ENCODE measurements at places on chromosomes 11 and 22.

- no peak for DNase-seq
These were observed 7.1 kb upstream of the MUC15 start for GRCh38 chr11:26578998-26579661.

DNA sequence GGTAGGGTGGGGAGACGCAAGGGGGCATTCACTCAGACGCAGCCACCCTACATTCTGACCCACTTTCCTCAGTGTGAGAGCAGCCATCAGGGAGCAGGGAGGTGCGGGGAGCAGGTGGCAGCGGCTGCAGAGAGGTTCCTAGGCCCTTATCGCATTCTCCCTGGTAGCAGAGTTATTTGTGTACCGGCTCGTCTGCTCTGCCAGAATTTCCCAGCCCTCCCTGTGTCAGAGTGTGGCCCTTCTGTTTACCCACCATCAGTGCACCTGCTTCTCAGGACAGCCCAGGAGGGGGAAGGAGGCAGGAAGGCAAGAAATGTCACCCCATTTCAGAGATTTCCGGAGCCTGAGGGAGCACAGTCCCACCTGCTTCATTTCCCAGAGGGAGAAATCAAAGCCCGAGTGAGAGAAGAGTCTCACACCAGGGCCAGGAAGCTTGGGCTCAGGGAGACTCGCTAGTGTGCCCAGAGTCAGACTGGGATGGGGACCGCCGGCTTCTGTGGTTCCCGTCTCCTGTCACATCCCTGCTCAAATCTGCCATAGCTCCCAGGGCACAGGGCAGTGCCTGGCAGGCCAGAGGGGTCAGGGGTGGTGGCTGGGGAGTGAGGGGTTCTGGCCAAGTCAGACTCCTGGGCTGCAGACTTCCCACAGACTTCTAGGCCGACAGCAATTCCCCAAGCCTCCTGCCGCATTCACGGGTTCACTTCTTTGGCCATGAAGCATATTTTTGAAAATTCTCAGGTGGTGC lies 49.7 kb downstream of the ARRB1 start:
- DNase-seq = no peak

DNA sequence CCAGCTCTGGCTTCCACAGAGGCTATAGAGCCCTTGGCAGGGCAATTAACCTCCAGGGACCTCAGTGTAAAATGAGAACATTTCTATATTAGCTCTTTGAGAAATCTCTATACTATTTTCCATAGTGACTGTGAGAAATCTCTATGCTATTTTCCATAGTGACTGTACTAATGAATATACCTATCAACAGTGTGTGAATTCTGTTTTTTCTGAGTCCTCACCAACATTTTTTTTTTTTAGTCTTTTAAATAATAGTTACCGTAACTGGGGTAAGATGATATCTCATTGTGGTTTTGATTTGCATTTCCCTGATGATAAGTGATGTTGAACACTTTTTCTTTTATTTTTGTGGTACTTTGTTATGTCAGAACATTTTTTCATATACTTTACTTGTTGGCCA lies 7.0 kb upstream of the MTNR1B start:
- no peak for DNase-seq

DNA sequence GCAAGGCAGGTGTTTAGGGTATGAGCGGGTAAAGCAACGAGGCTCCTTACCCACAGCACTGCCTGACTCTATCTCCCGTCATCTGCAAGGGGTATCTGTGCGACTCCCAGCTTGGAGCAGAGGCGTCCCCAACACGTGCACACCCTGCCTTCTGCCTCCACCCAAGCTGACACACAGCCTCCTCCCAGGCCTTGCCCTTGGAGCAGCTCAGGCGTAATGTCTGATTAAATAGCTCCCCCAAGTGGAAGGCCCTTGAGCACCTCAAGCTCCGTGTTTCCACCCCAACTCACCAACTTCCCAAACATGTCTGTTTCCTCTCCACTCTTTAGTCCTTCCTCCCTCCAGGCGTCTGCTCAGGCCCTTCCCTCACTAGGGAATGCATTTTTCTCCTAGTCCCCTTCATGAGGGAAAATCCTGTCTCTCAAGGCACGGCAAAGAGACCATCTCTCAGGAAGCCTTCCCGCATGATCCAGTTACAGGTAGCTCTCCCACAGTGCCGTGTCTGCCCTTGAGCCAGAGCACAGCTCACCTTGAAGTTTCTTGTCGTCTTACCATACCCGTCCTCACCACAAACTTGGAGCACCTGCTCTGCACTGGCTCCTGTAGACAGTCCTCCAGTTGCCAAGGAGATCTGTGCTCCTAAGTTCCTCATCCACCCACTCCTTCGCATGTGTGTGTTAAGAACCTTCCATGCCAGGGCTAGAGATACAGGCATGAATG lies 15.8 kb downstream of the CYB5R2 start:
- no peak for DNase-seq

DNA sequence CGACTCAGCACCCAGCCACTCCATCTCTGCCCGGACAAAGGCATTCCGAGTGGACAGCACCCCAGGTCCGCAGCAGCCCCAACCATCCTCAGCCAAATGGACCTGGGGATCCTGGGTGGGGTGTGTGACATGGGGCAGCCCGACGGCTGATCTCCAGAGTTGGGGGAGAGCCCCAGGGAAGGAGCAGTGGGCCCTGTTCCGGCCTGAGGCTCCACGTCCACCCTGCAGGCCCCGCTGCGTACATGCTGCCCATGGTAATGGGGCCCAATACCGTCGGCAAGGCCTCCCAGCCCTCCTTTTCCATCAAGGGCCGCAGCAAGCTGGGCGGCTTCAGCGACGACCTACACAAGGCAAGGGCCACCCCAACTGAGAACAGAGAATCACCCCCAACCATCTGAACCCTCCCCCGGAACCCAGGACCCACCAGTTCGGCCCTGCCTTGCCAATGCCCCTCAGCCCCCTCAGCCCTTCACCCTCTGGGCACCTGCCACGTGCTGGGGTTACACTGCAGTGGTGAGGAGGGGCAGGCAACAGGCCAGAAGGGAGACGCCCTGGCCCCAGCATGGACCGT lies 5.4 kb downstream of the SCGB1C1 start:
- DNase-seq = no peak

DNA sequence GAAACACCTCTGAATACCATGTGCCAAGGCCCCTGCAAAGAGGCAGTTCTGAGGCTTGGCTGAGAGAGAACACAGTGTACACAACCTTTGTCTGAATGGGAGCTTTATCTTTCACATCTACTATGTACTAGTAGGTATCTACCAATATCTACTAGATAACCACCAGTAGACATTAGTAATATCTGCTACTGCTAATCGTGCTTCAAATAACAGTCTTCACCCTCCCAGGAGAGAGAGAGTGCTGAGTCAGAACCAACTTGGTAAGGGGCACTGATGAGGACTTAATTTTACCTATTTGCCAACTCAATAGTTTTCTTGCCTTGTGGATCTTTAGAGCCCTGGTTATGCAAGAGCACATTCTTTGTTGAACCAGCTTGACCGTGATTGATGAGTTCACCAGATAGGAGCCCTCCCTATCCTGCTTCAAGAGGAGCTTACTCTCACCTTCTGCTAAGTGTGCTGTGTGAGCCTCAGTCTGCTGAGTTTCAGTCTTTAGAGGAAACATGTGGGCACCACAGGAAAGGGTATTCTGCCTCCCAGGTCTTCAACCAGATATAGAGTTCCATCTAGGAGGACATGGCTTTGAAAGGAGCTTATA lies 967.5 kb downstream of the NTM start:
- no peak for DNase-seq

DNA sequence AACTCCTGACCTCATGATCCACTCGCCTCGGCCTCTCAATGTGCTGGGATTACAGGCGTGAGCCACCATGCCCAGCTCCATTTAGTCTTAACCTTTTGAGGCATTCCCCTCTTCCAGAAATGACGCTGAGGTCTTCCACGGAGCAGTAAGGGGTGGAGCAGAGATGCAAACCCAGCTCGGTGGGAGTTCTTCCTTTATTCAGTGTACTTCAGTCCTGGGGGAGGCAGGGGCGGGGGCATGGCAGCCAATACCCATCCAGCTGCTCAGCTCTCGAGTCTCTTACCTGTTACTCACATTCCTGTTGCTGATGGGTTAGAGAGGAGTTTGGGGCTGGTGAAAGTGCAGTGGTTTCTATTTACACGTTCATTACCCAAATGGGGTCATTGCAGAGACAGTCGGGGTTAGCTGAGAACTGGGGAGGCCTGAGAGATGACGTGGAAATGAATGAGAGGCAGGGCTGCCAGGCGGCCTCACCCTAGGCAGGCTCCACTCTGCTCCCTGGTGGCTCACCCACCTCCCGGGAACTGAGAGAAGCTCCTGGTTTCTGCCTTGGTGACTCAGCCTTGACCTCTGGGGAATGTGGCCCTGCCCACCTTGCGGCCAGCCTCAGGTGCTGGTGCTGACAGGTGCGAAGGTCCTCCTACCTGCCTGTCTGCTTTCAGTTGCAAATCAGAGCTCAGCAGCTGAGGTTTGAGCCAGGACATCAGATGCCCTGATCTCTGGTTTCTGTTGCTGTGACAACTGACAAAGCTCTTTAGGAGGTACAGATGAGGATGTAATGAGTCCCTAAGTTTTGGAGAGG lies 13.4 kb upstream of the ST14 start:
- no peak for DNase-seq

DNA sequence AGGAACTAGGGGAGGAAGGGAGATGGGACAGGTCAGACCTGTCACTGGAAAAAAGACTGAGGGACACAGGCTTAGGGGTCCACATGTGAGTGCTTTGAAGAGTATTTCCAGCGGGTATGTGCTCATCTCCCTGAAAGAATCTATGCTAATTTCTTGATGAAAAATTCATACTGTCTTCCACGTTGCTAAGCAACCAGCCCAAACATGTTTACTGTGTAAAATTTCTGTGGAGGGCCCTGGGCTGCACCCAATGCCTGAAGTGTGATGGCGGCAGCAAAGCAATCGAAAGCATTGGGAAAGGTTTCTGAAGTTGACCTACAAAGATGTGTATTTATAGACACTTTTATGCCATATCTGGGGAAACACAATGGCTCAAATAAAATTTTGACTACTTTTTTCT lies 7.4 kb downstream of the SYT13 start:
- DNase-seq = no peak

GRCh38 chr11:132718711-132719671 lies 813.3 kb downstream of the OPCML start:
- peak; percentile 6 for DNase-seq

GRCh38 chr11:124569697-124570096 lies at the start of gene OR8A1:
Gene OR8A1 (plus strand): TSS chr11:124569997. CDS start chr11:124570120, 123 bp downstream.
- no peak for DNase-seq

DNA sequence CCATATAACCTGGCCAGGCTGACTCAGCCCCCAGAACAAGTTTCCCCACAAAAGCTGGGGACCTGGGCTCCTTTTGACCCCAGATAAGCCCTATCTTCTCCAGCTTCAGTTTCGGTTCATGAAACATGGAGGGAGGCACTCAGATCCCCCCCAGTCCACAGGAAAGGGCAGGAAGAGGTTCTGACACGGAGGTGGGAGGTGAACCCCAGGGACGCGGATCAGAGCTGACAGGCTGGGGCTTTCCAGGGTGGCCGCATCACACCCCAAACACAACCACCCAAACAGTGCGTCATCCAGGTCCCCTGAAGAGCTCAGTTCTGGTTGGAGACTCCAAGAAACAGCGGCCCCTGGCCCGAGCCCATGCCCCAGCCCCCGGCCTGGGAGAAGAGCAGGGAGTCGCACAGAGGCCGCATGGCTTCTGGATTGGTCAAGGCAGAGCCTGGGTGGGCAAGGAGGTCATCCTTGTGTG lies 44.3 kb upstream of the A4GALT start:
- no peak for DNase-seq

DNA sequence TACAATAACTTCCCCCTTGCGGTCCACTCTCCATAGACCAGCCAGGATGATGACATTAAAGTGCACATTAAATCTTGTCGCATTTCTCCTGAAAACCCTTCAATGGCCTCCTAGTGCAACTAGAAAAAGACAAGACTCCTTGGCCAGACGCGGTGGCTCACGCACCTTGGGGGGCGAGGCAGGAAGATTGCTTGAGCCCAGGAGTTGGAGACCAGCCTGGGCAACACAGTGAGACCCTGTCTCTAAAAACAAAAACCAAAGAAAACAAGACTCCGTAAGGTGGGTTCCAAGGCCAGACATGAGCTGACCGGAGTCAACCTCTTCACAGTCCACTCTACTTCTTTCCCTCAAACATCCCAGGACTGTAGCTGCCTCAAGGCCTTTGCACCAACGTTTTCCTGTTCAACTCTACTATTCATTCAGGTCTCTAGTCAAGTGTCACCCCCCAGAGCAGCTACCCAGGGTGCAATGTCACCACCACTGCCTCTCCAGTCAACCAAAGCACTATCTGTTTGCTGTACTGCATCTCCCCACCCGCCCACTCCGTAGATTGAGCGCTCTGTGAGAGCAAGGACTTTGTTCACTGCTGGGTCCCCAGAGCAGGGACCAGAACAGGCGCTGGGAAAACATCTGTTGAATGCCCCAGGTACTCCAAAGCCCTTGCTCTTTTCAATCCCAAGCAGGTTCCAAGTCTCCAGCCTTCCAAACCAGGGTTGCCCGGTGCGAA lies 739 bp downstream of the ZMAT5 start:
- DNase-seq = no peak

DNA sequence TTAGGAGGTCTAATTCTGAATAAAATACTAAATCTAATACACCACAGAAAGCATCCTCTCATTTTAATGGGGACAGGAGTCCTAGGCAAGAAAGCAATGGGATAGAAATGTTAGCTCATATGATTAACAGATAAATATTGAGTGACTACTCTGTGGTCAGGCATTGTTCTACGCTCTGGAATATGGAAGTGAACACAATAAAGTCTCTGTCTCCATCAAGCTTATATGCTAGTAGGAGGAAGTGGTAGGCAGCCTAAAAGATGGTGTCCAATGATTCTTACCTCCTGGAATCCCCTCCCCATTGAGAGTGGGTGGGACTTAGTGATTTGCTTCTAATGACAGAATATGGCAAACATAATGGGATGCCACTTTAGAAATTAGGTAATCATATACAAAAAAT lies 160.3 kb upstream of the PDGFD start:
- DNase-seq = no peak

- DNase-seq = no peak
These were observed 90.9 kb downstream of the MICAL2 start for GRCh38 chr11:12200991-12201985.

- DNase-seq = no peak
These were observed 4.9 kb downstream of the RGL4 start for GRCh38 chr22:23695571-23696325.

DNA sequence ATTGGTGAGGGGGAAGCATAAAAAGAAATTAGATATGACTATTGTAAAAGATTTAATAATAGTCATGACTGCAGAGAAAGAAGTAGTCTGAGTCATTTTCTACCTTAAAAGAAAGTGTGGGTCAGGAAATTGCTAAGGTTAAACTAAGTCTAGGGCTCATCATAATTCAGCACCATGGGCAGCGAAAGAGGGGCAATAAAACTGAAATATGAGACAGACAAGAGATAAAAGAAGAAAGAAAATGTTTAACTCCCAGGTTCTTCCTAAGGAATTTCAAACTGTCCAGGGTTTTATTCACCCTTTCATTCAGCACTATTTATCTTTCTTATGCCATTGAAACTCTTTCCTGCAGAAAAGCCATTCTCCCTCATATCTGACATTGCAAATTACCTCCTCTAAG lies 114.4 kb upstream of the API5 start:
- DNase-seq = no peak

DNA sequence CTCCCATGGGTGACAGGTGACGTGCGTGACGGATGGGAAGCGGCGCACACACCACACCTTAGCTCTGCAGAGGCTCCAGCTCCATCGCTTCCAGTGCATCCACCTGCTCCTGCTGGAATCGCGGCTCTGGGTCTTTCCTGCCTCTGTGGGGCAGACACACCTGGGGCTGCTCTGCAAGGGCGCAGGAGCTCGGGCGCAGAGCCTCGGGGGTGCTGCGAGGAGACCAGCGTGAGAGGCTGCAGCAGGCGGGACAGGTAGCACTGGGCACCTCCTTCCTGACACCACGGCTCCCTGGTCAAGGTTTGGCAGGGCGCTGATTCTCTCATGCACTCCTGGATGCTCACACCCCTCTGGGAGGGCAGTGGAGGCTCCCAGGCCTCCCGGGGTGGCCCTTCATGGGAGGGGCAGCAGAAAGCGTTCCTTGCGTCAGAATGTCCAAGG lies 1494.3 kb downstream of the BRD1 start:
- no peak for DNase-seq
